ENCODE measurements at places on chromosomes 7 and 10.
A peak's percentile ranks its signal among the peaks of the same experiment; 100 is the strongest.

DNA sequence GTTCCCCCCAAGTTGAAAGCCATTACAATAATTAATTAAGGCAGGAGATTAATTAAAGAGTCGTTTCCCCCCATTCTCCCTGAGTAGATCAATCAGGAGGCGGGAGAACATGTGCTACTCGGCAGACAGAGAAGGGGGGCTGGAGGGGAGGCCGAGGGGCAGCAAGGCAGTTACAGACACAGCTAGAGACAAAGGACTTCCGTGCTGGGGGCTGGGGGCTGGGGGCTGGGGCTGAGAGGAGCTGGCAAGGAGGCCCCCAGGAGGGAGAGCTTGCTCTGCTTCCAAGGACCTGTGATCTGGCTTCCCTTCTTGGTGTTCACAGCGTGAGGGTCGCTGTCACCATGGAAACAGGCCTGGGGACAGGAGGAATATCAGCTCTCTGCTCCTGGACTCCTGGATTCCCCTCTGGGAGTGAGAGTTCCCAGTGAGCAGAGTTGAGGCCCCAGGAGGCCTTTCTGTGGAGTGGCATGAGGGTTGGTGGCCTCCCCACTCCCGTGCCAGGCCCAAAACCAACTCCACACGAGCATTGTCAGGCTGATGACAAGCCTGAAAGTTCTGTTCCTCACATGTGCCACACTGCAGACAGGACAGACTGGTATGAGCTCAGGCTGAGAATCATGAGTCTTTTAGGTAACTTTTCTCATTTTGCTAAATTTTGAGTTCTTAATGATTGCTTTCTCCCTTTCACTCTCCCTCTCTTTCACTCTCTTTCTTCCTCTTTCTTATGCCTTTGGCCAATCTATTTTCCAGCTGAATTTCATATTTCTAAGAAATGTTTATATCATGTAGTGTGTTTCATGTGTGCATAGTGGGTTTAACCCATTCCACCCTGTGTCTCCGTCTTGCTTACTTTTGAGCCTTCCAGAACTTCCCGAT, 16.4 kb downstream of the FAM241B start:
- no peak for DNase-seq

- no peak for DNase-seq
Measured at GRCh38 chr10:31888442-31888841, 40.2 kb downstream of the ARHGAP12 start.

DNA sequence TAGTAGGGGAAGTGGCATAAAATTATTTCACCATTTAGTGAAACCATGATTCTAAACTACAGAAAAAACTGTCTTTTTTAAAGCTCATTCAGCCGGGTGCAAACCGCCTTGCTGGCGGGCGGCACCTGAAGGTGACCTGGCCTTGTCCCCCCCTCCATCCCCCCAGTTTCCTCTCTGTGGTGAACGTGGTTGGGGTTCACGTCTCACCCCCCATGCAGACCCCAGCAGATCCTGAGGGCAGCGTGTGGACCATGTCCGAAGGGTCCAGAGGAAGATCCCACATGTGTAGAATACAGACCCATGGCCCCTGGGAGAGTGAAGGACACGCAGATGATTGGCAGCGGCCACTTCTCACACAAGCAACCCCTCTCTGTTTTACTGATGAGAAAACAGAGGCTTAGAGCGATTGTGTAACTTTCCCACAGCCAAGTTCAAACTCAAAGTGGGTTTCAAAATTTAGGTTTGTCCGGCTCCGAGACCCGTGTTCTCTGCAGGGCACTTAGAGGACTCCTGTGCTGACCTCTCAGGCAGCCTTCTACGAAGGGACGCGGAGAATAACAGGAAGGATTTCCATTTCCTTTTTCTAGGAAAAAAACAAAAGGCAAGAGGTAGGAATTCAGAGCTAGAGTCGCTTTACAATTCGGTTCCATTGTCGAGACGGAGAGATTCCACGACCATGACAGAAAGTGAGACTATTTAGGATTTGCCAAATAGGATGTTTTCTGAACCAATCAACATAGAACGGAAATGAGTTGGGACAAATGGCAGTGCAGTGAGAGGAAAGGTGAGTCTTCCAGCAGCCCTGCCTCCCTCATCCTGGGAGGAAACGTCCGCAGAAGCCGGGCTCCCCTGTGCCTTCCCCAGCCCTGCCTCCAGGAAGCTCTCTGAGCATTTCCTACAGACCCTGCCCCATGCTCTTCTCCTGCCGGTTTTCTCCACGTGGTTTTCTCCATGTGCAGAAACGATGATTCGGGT, 67.6 kb upstream of the PITRM1 start:
- DNase-seq = no peak

DNA sequence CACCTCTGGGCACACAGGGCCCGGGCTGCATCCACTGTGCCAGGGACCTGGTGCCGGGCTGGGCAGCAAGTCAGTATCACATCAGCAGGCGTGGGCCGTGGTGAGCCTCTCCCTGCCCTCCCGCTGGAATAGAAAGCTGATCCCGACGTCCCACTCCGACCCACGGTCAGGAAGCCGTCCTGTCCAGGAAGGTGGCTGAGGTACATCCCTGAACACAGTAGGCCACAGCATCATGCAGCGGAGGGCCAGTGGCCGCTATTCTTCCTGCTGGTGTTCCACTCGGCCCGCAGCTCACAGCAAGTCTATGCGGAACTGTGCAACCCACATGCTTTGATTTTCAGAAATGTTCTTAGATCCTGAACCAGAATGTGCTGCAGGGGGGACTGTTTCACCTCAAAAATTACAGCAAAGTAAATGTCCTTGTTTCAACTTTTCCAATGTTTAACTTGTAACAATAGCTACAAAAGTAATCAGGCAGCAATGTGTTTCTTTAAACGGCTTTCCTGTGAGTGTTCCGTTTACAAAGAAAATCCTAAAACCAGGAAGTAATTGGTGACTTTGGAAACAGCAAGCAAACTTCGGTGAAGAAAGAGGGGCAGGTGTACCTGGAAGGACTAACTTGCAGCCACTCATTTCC, 676 bp upstream of the GPR146 start:
- DNase-seq = no peak

GRCh38 chr7:139647085-139647484, 123.6 kb downstream of the CLEC2L start:
- DNase-seq = no peak

DNA sequence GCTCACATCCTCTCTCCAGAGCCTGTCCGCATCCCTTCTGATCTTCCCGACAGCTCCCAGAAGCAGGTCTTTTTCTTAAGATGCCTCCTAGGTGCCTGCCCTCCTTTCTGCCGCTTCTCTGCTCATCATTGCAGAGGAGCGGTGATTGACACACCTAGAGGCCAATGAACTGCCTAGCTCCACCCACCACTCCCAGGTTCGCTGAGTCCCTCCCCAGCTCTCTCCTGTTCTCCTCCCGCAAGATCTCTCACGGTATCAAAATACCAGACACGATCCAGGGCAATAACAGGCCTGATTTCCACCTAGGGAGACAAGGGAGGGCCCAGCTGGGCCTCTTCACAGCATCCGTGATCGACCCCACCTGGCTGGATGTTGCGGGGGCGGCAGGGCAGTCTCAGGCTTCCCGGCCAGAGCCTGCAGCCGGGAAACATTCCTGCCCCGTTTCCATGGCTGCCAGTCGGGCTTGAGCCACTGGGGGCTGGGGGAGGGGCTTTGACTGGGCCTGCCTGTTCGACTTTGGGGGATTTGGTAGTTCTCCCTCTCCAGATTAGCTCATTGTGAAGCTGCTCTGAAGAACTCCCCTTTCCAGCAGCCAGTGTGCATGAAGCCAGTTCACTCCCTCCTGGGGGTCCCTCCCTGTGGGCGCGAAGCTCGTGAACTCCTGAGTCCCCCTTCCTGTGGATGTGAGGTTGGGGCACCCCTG, 373.5 kb downstream of the RPS24 start:
- peak; percentile 50 for DNase-seq

DNA sequence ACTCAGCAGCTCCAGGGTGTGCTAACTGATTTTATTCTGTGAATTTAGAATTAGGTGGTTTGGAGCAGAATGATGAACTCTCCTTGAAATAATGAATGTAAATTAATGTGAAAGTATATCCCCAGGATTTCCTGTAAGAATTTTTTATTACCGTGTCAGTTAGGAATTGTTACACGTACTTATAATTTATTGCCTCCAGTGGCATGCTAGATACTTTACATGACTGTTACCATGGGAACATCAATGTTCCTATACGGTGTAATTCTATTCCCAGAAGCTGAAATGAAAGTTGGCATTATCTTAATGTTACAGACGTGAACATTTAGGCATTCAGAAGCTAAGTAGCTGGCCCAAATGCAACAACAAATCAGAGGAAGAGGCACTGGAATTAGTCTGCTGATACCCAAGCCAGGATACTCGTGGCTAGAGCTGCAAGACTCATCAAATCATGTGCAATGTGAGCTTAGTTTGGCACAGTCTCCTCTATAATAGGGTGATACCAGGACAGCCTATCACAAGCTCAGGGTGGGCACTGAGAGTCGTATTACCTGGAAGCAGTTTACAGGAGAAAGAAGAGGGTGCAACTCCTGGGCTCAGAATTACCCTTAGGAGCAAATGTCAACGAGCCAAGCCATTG, 30.0 kb upstream of the PRKAR2B start:
- no peak for DNase-seq

DNA sequence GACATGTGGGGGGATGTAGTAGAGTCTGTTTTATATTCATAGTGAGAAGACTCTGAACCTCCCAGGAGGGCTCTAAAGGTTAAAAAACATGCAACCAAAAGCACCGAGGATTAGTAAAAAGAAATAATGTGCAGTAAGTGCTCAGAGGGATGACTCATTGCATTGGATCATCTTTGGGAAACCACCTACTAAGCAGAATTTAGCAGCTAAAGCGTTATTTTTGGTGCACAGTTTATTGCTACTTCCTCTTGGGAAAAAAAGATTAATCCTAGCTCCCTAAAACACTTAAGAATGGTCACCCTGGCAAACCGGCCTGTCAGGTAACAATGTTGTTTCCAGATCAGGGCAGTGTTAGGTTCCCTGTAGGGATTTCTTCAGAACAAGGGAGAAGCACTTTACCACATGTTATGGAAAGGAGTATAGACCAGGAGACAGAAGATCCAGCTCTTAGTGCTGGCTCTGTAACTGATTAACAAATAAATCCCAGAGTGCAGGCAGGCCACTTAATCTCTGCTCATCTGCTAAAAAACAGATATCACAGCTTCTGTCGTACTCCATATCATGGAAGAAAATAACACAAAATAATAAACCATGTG, 44.8 kb upstream of the FAM133B start:
- no peak for DNase-seq

DNA sequence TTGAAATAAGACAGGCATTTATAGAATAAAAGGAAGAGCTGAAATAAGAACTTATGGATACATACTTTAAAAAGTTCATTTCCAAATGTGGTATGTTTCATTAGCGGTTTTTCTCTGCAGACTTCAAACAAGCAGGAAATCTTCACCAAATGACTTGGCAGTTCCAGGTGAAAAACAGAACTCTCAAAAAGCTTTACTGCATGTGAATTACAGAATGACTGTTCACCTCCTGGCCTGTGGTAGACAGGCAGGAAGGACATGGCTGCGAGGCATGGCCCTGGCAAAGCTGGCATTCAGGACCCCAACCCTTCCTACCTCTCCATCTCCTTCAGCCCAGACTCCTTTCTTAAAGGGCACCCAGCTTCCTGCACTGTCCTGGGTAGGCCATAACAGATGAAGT, 21.2 kb upstream of the ENO4 start:
- DNase-seq = no peak

GRCh38 chr10:18583575-18584270, 67.7 kb downstream of the NSUN6 start:
- no peak for DNase-seq

- no peak for DNase-seq
Measured at GRCh38 chr10:133161486-133162109, 1.6 kb downstream of the KNDC1 start.

GRCh38 chr7:45689011-45689796, 115.0 kb downstream of the ADCY1 start:
- DNase-seq = no peak

DNA sequence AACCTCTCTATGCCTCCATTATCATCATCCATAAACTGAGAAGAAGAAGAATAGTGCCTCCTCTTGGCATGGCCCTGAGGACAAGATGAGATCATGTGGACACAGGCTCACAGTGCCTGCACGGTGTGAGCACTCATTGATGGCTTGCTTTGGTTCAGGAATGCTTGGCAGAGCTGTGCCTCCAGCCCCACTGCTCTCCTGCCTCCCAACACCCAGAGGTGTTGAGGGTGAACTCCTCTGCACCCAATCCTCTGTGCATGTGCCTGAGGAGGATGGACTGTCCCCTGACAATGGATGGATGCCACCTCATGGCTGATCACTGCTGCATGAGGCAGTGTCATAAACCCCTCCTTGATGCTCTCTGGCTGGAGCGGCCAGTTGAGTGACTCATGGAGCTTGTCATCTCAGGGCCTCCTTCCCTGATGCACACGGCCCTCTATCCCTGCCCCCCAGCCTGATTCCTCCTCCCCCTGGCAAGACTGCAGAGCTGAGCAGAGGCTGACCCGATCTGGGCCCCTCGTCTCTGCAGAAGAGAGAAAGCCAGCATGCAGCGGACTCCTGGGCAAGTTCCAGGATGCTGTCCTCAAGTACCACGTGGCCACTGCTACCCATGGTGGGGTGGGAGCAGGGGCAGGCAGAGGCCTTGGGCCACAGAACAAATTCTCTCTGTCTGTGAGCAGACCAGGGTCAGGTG, 136.3 kb downstream of the KCNMA1 start:
- no peak for DNase-seq

GRCh38 chr10:126704649-126705048, 34.2 kb upstream of the C10orf90 start:
- no peak for DNase-seq

DNA sequence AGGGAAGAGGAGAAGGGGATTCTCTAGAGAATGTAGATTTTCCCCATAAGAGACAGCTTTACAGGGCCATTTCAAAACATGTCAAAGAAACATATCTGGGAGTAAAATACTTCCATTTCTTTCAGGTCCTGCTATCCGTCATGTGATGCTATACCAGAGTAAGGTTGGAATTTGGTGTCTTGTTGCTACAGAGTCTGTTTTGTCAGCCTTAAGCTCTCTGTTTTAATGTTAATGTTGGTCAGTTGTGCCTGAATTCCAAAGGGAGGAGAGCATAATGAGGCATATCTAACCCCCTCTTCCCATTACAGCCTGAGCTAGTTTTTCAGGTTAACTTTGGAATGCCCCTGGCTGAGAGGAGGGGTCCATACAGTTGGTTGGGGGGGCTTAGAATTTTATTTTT, 94.7 kb upstream of the CCDC71L start:
- no peak for DNase-seq

DNA sequence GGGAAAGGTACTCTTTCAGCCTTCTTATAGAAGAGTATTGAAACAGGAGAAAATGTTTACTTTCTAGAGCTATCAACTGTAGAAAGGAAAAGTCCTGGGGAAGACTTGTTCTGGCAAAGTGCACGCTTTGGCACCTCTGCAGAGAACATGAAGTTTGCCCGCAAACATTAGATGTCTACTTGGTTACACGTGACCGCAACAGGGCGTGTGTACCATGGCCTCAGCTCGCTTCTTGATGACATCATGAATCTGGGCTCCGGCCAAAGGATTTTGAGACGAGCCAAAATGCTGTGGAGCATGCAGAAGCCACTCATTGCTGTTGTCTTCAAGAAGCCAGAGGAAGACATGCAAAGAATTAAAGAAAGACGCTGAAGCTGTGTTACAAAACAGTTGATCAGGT, 8.6 kb upstream of the TAS2R60 start:
- DNase-seq = no peak

- no peak for DNase-seq
Measured at GRCh38 chr7:139799586-139799985, 21.8 kb upstream of the HIPK2 start.

- DNase-seq = no peak
Measured at GRCh38 chr10:65419629-65420028, 1506.2 kb upstream of the LRRTM3 start.
